Activated T-helper 2 cell treated with anti-CD3 and anti-CD28 coated beads, Interferon-gamma antibody, Interleukin-2, Interleukin-4, amounts not matched to agents 10 μg/mL and 5 μg/mL and 100 μg/mL, durations not matched to agents 14 hours and 24 hours and 36 hours (primary cell): ENCODE measurements at places on chromosomes 1 and 21. TPM values are rescaled to one million over a fixed set of nuclear protein-coding genes. Genes with fewer than 3 reads are reported as not detected.

- no peak for DNase-seq
- H3K36me3 ChIP-seq: no peaks in the 10 kb centered on the region
- no peaks in the 10 kb centered on the region for H3K4me1 ChIP-seq
- H3K4me3 ChIP-seq: no peak overlapping the region
- H3K27me3 ChIP-seq: no peaks in the 10 kb centered on the region
- no peak overlapping the region for H3K27ac ChIP-seq
Observed at GRCh38 chr1:99232172-99232571, 32.1 kb upstream of the PLPPR4 start.

The RHD gene
- total RNA-seq: not detected in 2 replicates

DNA sequence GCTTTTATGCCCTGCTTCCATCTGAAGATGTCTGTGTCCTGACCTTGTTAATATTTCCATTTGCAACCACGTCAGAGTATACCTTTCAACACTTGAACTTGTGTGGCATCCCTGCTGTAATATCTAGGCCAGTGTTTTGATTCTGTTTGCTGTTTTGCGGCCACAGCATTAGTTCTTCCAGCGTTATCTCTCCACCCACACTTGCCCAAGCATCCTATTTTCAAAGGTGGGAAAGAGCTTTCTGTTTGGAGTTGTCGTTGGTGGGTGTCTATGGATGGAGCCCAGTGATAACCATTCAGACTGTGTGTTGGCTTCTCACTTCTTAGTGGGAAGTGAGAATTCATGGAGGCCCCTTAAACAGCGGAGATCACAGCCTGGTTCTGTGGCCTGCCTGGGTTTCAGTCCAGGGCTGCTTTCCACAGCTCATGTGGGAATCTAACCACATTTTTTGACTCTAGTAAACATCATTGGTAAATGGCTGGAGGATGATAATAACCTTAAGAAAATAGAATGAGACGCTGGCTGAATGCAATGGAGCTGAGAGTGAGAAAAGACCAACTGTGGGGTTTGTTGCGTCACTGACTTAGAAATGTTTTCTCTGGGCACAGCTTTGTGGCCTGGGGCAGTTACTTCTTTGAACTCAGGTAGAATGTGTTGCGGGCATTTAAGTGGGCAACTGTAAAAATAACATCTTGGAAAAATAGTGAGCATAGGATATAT is 7.6 kb downstream of the TENT5C start:
- no peak overlapping the region for H3K4me3 ChIP-seq
- DNase-seq: no peak
- peaks cover 69% of the 10 kb centered on the region for H3K4me1 ChIP-seq
- H3K27me3 ChIP-seq: peaks cover 13% of the 10 kb centered on the region
- H3K36me3 ChIP-seq: peaks cover 62% of the 10 kb centered on the region

The FASLG gene
- 22.5 and 23.7 TPM in 2 replicates for total RNA-seq

DNA sequence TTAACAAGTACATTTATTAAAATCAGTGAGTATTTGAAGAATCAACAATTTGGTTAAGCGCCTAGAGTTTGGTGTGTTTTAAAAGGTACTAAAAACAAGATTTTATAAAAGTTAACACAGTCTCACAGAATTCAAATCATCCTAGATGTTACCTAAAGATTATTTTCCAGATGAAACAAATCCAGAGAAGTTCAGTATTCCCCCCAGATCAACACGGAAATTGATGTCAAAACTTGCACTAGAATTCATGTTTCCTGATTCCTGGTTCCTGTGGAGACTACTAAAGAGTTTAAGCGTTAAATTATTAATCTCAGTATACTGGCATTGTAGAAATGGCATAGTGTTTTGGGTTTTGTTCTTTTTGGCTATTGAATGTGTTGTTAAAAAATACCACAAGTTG is 1.4 kb downstream of the PTBP2 start:
- H3K4me3 ChIP-seq: peak overlapping the region; percentile 95
- DNase-seq: no peak
- peak overlapping the region; percentile 95 for H3K27ac ChIP-seq

The KCNA2 gene
- 0.16 and 0.21 TPM in 2 replicates for total RNA-seq

DNA sequence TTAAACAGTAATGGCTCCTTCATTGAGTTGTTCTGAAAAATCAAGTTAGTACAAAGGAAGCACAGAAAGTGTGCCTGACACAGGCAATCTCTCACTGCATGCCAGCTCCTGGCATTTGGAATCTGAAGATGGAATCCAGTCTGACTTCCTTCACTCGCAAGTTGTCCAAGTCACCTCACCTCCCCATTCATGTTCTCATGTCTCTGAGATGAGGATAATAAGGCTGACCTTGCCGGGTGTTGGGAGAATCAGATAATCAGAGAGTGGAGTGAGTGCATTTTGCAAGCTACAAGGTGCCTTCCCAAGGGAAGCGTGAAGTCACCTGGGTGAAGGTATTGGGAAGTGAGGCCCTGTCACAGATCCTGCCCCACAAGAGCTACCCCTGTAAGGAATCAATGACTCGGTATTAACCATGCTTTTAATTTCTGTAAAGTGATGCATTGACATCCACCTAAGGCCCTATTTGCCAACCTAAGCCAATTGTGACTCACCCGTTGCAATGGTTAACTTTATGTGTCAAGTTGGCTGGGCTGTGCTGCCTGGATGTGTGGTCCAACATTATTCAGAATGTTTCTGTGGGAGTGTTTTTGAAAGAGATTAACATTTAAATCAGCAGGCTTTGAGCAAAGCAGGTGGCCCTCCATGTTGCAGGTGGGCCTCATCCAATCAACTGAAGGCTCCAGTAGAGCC is 62.5 kb upstream of the TARBP1 start:
- H3K27me3 ChIP-seq: no peaks in the 10 kb centered on the region
- no peak overlapping the region for H3K27ac ChIP-seq
- H3K4me3 ChIP-seq: no peak overlapping the region
- no peaks in the 10 kb centered on the region for H3K36me3 ChIP-seq

The C1orf105 gene
- not detected in 2 replicates for total RNA-seq

DNA sequence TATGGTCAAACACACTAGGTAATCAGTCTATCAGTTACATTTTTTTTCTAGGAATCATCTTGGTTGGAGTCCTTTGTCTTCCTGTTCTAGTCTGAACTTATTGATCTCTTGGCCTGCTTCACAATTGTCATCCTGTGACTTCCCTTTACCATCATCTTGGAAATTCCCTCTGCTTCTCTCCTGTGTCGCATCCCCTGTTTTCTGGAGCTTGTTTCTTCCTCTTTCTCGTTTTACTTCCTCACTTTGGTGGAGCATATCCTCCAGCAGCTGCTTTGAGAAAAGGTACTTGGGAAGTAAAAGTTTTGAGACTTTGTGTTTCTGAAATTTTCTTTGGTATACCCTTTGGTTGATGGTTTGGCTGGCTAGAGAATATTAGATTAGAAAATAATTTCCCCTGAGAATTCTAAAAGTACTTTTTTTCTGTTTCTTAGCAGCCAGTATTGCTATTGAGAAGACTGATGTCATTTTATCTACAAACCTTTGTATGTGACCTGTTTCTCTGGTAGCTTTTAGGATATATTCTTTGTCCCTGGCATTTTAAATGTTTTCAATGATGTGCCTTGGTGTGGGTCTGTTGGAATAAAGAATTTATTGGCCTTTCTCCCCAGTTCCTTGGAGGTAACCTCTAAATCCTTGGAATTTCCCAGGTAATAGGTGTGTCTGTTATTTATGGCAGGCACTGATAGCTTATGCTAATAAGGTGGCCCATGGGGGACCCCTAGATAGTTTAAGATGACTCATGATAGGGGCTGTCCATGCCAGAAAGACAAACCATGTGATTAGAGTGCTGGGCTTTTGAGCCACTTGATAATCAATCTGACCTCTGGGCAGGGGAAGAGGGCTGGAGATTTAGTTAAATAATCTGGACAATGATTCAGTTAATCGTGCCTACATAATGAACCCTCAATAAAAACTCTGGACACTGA is 6.1 kb upstream of the MYCL start:
- H3K4me3 ChIP-seq: no peak overlapping the region
- peaks cover 28% of the 10 kb centered on the region for H3K27me3 ChIP-seq
- H3K4me1 ChIP-seq: no peaks in the 10 kb centered on the region
- H3K36me3 ChIP-seq: no peaks in the 10 kb centered on the region
